ENCODE measurements at places on chromosomes 16 and 17.

- DNase-seq = no peak
Observed at GRCh38 chr16:74033441-74033995, 263.1 kb upstream of the PSMD7 start.

- no peak for DNase-seq
Observed at GRCh38 chr17:82172486-82173160, 40.0 kb downstream of the CCDC57 start.

DNA sequence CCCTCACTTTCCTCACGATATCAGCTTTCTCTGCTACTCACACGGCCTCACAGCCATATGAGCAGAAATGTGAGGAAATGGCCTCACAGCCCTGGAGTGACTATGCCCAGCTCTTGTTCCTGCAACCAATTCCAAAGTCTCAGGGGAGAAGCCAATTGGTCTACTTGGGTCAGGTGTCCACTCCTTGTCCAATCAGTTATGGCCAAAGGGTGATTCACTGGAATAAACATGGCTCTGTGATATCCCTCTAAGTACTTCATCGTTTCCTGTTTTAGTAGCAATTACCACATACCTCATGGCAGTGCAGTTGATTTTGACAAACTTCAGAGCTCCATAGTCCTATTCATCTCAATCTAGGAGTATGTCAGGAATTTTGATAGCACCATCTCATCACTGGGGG is 195.4 kb downstream of the KATNIP start:
- no peak for DNase-seq

- DNase-seq = no peak
Observed at GRCh38 chr17:37039269-37039668, 90.5 kb downstream of the AATF start.
